ENCODE measurements at places on chromosomes 5 and 9. TPM values are rescaled to one million over a fixed set of nuclear protein-coding genes. Genes with fewer than 3 reads are reported as not detected.

ISL1 gene
- total RNA-seq: 0.77 TPM

EPB41L4B gene
- total RNA-seq: 56.3 TPM

LPAR1 gene
- total RNA-seq: 27.5 TPM

FBN2 gene
- total RNA-seq: 1.6 TPM

GHR gene
- total RNA-seq: 10.3 TPM

SV2C gene
- total RNA-seq: 0.58 TPM

ECM2 gene
- 5.0 TPM for total RNA-seq

IL3 gene
- not detected for total RNA-seq

FOXD4 gene
- total RNA-seq: 0.22 TPM

IFT74 gene
- total RNA-seq: 17.3 TPM

HMGXB3 gene
- total RNA-seq: 25.7 TPM

OTP gene
- total RNA-seq: not detected

TRPM6 gene
- total RNA-seq: 45.9 TPM

BTNL8 gene
- total RNA-seq: 39.2 TPM

PRDM9 gene
- not detected for total RNA-seq

LCN1 gene
- total RNA-seq: not detected

CAST gene
- total RNA-seq: 433 TPM

C9orf153 gene
- total RNA-seq: not detected

S1PR3 gene
- total RNA-seq: 12.2 TPM

SPATA6L gene
- 4.7 TPM for total RNA-seq

F12 gene
- 9.2 TPM for total RNA-seq

DIRAS2 gene
- 1.4 TPM for total RNA-seq

LRRC19 gene
- total RNA-seq: 120 TPM

LYSMD3 gene
- total RNA-seq: 23.1 TPM

ABITRAM gene
- 15.2 TPM for total RNA-seq

CCNO gene
- total RNA-seq: 1.8 TPM

CERCAM gene
- total RNA-seq: 11.5 TPM

PCA3 gene
- not detected for total RNA-seq

BARHL1 gene
- total RNA-seq: not detected

FRMPD1 gene
- 0.09 TPM for total RNA-seq

VCP gene
- 193 TPM for total RNA-seq

TLN1 gene
- total RNA-seq: 720 TPM

SHROOM1 gene
- total RNA-seq: 63.0 TPM

CARD9 gene
- 2.2 TPM for total RNA-seq

C8G gene
- total RNA-seq: 15.4 TPM

SLC4A9 gene
- total RNA-seq: 0.46 TPM

NMUR2 gene
- total RNA-seq: not detected
